NCI-H1930 (cell line): ENCODE measurements at places on chromosomes 1 and 21.

GRCh38 chr1:234119431-234119830, 215.0 kb downstream of the SLC35F3 start:
- DNase-seq: no peak

GRCh38 chr1:233244183-233244582, 51.3 kb downstream of the PCNX2 start:
- no peak for DNase-seq

GRCh38 chr1:181011301-181012202, 11.1 kb downstream of the STX6 start:
- DNase-seq: no peak

DNA sequence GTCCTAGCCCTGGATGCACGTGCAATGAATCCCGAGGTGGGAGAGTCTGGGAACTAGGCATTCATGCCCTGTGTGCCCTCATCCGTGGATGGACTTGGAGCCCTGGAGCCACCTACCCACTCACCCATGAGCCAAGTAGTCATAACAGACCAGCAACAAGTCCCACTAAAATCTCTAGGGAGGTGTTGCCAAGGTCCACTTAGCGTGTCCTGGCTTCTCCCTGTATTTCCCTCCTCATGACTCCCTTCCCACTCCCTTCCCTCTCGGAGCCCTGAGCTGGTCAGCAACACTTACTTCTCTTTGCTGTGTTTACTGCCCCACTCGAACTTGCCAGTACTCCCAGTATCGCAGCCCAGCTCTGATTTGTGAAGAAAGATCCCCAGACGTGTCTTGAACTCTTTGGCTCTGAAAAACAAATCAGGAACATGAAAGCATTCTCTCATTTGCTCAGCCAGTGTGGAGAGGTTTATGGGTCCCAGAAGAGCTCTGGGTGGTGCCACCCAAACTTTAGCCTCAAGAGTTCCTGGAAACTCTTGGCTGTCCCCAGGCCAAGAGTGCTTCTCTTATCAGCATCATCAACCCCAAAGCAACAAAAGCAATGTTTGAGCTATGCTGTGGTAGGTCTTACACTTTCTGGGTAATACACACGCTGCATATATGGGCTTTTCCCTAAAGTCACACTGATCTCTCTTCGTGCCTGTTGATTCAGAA, 1.1 kb downstream of the RGS16 start:
- no peak for DNase-seq

DNA sequence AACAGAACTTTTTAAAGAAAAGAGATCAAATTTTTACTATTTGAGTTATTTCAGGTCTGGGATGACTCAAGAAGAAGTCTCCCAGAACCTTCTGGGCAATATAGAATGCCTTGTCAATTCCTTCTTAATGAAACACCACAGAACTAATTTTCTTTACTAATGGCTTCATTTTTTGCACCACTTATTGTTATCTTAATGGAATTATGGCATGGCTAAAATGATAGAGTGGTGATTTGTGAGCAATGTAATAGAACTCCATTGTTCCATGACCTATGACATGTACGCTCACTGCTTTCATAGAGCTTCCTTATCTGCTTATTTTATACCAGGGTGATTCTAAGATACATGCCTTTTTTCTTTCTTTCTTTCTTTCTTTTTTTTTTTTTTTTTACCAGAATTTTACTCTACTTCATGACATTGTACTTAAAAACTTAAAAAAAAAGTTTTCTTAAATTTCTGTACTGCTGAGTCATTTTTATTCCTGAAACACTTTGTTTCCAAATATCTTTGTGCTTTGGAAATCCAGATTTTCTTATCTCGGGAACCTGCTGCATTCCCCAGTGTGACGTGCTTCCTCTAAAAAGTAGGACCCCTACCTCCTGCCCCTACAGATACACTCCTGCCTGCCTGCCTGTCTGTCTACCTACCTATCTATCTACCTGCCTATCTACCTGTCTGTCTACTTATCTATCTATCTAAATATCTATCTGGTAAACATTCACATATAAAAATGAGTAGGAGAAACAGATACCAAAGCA, 284.9 kb downstream of the PBX1 start:
- no peak for DNase-seq

GRCh38 chr1:243320224-243320623, 64.4 kb downstream of the SDCCAG8 start:
- no peak for DNase-seq

- no peak for DNase-seq
Measured at GRCh38 chr1:201096041-201096461, 16.2 kb downstream of the CACNA1S start.

GRCh38 chr1:156421062-156421938, 52.3 kb downstream of the RHBG start:
- DNase-seq: peak; percentile 80

DNA sequence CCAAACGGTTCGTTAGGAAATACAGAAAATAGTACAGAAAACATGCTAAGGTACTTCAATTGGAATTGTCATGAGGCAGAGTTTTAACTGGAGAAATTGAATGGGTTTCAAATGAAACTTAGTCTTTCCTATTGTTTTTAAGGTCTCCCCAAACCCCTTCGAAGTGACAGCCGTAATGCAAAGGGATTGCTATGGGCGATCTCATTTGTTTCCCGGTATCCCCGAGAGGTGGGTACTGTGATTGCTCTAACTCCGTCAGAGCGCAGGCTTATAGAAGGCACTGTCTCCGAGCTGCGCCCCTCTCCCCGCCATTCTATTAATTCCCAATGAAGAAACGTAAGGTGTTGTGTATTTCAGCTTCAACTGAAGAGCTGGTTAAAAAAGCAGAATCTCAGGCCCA, 22.0 kb upstream of the RNF187 start:
- DNase-seq: no peak

- no peak for DNase-seq
Measured at GRCh38 chr1:181122222-181122621, 33.7 kb downstream of the IER5 start.

- no peak for DNase-seq
Measured at GRCh38 chr1:20291645-20292084, 990 bp downstream of the VWA5B1 start.

GRCh38 chr1:18332576-18332975, 148.2 kb upstream of the KLHDC7A start:
- DNase-seq: no peak

DNA sequence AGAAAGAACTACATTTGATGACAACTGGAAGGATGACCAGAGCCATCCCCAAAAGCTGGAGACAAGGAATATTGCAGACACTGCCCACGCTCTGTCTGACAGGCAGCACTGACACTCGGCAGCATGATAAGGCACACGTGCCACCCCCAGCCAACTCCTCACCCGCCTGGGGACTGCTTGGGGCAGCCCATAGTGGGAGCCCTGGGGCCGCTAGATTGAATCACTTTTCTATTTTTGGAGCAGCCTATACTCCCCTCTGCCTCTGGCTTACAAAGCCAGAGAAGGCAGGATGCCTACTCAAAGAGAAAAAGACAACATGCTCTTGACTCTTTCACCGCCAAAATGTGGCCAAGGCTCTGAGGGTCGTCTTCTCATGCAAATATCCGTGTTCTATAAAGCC, 1.3 kb downstream of the SMG5 start:
- no peak for DNase-seq

- no peak for DNase-seq
Measured at GRCh38 chr1:41851589-41851988, 67.1 kb downstream of the HIVEP3 start.

DNA sequence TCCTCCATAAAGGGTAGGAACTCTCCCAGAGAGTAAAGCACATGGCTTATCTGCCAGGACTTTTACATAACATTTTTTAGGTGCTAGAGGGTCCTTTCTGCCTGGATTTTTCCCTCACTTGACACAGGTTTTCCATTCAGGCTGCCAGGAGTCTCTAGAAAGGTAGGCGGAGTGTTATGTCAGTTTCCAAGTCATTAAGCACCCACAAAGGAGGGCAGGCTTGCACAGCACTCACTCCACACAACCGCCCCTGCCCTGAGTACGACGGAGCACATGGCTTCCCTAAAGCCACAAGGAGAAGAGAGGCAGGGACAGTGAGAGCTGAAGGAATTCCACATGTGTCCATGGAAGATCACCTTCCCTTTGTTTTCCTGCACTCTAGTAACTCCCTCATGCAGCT, 55.7 kb downstream of the CAPZB start:
- DNase-seq: no peak

- no peak for DNase-seq
Measured at GRCh38 chr1:48540587-48540986, 68.6 kb upstream of the SPATA6 start.

DNA sequence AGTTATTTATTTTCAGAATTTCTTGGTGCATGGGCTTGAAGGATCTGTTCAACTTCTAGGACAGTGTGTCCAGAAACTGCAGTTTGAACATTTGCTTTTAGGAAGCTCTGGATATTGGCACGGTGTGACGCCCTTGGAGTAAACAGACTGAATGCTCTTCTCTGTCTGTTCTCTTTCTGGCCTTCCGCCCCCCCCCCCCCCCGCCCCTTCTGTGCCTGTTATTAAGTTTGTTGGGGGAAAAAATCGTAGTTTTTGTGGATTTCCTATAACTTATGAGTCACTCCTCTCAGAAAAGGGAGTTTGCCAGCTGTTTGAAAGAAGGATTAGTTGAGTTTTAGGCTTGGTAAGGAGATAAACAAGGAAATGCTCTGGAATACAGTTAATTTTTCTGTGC, 1.2 kb downstream of the KCTD3 start:
- no peak for DNase-seq

GRCh38 chr1:30615816-30616590, 107.4 kb downstream of the MATN1 start:
- no peak for DNase-seq

- DNase-seq: no peak
Measured at GRCh38 chr1:19725606-19726005, 60.9 kb downstream of the HTR6 start.

GRCh38 chr1:38418195-38419030, 371.8 kb upstream of the POU3F1 start:
- DNase-seq: no peak

DNA sequence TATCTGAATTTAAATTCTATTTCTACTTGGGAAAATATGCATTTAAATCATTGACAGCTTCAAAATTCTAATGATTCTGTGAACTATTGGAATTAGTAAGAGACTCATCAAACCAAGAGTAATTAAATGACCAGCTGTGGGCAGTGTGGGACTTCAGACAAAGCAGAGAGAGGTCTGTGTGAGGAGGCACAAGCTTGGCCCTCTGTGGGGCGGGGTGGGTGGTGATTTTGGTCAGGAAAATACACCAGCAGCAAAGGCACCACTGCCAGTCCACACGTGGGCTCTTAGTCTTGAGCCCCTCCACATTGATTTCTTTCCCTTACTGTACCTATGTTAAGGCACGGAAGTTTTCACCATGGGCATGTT, 39.2 kb upstream of the RAB4A start:
- DNase-seq: no peak

- no peak for DNase-seq
Measured at GRCh38 chr1:223752721-223753515, 40.6 kb downstream of the CAPN2 start.

- DNase-seq: no peak
Measured at GRCh38 chr1:158035014-158035413, 41.6 kb downstream of the KIRREL1 start.

DNA sequence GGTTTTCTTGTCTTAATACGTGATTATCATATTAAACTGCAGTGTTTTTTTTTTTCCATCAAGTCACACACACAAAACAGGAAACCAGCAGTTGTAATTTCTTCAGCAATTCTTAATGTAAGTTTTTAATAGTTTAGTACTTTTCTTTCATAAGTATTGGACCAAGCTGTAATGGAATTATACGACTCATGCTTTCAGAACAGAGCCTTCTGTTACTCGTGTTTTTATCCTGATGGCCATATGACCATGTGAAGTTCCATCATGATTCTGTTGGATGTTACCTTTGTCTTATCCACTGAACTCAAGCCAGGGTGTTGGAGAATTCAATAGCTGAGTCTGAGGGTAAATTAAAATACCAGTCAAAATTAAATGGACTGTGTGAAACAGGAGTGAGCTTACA, 72.0 kb upstream of the S1PR1 start:
- DNase-seq: no peak

DNA sequence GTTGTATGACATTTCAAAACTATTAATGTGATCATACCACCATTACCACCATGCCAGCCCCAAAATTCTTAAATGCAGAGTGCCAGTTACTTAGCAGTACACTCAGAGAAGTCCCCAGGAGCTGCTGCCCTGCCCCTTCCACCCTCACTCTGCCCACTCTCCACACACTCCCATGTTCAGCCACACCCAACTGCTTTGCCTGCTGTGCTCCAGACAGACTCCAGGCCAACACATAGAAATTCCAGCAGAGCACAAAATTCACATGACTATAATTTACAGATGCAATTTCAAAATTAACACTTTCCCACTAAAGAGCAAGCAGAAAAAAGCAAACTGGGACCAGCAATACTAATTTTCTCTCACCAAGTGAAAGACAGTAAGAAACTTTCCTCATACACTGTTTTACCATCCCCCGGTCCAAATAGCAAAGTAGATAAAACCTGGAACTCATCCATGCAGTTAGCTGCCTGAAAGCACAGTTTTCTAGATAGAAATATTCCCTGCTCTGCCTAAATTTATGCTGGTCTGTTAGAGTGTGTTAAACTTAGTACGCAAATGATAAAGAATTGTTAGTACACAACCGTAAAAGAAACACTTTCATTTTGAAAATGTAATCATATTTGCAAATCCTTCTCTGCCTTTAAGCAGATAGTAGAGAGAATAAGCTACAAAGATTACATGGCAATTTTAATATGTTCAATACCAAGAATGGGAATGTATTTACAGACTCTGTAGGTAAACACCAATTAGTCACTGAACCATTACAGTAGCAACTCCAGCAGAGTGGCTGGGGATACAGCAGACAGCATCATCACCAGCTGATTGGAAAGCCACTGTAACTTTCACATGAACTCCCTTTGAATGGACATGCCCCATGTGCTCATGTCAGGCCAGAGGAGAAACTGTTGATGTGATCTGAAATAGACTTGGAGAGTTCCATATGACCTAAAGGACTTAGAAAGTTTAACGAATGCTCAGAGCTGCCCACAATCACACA, 176.5 kb downstream of the VAV3 start:
- no peak for DNase-seq

DNA sequence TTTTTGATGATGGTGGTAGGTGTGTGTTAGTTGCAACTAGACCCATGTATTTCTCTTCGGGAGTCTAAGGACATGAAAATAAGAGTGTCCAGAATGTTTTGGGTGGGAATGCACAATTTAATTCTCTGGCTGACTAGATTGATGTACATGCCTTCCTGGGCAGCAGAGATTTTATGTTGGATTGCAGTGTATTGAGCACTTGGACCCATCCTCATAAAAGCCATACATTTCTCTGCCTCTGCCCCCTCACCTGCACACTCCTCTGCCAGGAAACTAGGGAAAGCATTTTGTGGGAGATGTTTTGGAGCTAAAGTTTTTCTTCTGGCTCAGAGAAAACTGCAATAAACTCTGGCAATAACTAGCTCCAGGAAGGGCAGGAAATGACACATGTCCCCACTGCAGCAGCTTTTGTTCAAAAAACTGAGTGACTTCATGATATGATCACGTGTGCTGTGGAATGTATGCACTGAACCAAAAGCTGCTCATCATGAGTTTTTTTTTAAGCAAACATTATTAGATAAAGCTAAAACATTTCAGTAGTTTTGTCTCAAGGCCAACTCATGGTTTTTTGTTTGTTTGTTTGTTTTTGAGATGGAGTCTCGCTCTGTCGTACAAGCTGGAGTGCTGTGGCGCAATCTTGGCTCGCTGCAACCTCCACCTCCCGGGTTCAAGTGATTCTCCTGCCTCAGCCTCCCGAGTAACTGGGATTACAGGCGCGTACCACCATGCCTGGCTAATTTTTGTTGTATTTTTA, 17.6 kb downstream of the RIT1 start:
- no peak for DNase-seq
